Hippocampal formation (tissue), 2 donors: ENCODE measurements at places on chromosomes 2 and 18.

GRCh38 chr18:6106091-6106685, 210.9 kb upstream of the TMEM200C start:
- DNase-seq: peak; percentile 57

GRCh38 chr2:36403675-36404230, 48.2 kb downstream of the CRIM1 start:
- DNase-seq: no peak

DNA sequence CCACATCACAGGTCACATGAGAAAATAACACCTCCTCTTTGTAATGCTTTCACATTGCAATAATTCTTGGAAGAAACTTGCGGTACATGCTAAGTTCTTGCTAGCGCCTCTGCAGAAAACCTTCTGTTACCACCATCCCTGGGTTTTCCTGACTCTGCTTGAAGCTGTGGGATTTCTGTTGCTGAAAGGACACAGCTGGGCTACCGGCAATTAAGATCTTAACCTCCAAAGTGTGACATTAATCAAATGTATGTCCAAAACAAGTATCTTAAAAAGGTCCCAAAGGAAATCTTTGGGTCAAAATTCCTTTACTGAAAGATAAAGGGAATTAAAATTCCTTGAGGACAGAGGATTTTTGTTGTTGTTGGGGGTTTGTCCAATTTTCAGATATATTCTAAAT, 7.5 kb downstream of the CCBE1 start:
- DNase-seq: no peak

DNA sequence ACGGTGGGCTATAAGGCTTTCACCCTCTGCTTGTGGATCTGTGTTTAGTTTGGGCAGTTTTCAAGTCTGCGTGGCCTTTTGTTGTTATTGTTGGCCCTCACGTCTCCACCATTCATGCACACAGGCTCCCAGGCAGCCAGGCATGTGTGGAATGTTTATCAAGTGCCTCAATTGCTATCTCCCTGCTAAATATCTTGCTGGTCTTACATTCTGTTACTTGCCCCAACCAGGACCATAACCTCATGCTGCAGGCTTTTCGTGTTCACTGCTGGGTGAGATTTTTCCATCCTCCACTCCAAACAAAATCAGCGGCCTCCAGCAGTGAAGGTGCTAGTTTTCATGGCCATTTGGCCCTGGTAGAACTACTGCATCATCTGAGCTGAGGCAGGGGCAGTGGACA, 63.0 kb upstream of the DSC1 start:
- no peak for DNase-seq

- DNase-seq: no peak
Observed at GRCh38 chr18:65737471-65737955, 13.3 kb upstream of the CDH7 start.

DNA sequence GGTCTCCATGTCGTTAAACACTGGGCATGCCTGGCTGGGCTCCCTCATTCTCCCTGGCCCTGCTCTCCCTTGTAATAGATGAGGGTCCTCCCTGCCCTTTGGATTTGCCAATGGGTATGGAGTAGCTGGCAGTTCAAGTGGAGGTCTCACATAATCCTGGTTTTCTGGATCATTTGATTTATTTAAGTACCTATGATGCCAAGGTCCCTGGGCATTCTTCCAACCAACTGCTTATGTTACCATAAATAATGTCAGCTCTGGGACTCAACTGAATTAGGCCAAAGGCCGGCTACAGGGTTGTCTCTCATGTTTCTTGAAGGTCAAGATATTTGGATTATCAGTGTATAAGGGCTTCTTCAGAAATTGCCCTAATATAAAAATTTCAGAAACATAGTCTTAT, 104.9 kb upstream of the LYPD6 start:
- no peak for DNase-seq

DNA sequence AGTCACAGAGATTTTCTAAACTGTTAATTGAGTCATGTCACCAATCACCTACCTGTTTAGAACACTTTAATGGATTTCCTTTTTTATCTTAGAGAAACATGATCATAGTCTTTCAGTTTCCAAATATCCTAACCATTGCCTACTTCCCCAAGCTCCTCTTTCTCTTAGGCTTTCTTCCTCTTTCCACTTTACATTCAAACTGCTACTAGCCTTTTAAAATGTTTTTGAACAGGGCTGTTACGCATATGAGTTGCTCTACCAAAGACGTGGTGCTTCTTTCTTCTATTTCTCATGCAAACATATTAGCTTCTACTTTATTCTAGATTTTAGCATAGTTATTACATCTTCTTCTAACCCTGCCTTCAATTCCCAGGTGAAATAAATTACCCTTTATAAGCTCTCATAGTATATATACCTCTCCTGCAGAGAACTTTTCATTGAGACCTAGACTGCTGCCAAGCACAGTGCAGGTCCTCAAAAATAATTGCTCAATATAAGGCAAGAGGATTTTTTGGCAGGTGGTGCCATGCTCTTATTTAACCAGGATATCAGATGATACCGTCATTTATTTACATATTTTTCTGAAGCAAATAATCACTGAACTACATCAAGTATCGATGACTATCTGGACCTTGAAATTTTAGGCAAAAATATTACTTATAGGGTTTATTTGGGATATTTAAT, 937.1 kb downstream of the TSN start:
- DNase-seq: no peak

DNA sequence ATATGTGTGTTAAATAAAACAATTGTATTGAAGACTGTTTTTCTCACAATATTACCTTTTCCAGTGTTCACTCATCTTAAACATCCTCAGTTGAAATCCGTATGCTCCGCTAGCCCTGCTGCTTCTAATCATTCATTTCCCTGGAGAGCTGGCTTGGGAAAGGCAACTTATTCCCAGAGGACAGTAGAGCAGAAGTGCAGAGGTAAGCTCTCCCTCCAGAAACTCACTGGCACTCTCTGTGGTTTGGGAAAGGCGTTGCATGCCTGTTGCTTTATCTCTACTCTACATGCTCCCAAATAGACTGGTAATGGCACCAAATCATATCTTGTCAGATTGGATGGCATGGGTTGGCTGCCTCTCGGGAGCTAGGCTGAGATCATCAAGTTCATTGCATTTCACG, 117.1 kb upstream of the BOD1L2 start:
- DNase-seq: no peak

DNA sequence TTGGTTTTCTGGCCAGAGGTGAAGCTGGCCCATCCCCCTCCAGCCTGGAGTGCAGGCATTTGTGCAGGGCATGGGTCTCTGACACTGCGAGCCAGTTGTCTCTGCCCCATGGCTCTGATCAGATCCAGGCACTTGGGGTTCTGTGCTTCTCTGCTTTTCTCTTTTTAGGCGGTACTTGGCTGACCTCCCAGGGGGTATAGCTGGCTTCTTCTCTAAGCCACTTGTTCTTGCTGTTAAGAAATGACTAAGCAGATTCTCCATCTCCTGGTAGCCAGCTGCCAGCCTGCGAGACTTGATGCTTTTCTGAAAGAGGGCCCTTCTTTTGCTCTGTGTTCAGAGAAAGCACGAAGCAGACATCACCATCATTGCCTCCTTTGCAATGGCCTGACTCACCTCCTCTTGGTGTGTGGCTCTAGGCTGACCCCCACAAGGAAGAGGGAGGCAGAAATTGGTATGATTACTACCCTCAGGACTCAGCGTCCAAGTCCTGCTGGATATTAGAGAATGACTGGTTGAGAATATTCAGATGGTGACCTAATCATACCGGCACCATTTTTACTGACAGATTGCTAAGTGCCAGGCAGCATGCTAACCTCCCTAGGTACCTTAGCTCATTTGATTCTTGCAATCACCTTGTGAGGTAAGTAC, 32.7 kb downstream of the TNP1 start:
- DNase-seq: no peak

DNA sequence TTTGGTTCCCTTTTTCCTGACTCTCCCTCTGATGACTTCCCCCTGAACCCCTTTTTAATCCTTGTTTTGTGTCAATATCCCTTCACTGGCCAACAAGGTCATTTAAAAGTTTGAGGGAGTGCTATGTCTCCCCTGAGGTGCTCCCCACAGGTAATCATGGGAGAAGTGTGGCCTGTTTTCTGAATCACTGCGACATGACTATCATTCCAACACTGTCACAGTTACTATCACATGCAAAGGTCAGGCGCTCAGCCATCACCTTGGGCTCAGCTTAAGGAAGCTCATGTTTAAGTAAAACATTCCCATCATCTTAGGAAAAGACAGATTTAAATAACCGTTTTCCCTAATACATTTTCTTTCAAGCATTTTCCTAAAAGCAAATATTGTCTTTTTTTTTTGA, 20.9 kb upstream of the ACAA2 start:
- DNase-seq: no peak

DNA sequence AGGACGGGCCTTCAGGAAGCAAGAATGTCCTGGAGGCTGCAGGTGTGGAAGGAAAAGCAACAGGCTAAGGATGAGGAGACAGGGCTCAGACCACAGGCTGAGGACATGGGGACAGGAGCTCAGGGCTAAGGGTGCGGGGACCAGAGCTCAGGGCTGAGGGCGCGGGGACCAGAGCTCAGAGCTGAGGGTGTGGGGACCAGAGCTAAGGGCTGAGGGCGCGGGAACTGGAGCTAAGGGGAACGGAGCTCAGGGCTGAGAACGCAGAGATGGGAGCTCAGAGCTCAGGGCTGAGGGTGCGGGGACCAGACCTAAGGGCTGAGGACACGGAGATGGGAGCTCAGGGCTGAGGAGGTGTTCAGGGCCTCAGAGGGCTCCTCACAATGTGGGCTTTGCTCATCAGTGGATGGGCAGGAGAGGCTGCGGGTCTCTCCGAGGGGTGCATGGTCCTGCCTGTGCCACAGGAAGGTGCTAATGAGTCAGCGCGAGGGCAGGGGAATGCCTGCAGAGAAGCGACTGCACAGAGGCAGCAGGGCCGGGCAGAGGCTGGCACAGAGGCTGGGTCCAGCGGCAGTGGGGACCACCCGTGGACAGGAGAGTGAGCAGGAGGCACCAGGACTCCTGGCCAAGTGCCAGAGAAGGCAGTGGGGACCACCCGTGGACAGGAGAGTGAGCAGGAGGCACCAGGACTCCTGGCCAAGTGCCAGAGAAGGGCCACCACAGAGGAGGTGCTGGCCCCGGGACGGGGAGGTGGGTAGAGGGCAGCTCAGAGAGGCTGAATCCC, 271.7 kb downstream of the TWIST2 start:
- no peak for DNase-seq

- DNase-seq: no peak
Observed at GRCh38 chr2:233265899-233266431, 14.5 kb downstream of the ATG16L1 start.

DNA sequence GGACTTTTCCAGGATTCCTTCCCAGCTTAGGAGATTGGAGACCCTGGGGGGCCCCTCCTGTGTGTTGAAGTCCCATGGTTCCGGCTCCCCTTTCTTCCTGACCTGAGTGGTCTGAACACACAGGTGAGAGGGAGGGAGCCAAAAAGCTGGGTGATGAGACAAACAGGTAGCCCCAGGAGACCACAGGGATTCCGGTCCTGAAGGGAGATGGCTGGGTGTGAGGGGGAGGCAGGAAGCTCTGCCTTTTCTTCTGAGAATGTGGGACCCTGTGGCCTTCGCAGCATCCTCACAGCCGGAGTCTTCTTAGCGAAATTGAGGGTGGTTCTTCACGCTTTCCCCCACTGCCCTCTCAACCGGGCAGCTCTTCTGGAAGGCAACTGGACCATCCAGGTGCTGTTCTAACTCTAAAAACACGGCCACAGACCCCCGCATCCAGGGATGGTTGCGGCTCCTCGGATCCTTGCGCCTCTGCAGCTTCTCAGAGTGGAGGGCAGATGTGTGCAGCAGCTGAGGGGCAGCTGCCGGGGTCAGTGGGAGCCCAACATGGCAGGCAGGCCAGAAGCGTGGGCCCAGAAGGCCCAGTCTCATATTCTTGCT, 4.4 kb downstream of the SLC66A3 start:
- DNase-seq: no peak

GRCh38 chr18:13541621-13542519, 184.5 kb downstream of the FAM210A start:
- no peak for DNase-seq

DNA sequence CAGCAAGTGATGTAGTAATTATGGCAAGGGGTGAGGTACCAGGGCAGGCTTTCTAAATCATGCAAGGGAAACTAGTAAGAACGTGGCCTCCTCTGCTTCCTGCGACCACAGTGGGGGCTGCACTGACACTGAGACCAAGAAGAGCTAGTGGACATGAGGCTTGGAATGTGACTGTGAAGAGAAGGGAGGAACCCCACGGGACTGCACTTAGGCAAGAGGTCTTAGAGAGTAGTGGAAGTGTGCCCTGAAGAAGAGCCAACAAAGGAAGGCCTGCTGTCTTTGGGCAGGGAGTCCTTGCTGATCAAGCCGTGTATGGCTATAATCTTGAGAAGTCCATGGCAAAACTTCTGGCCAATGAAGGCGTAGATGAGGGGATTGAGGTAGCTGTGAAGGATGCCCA, 8.9 kb upstream of the RUFY4 start:
- no peak for DNase-seq

DNA sequence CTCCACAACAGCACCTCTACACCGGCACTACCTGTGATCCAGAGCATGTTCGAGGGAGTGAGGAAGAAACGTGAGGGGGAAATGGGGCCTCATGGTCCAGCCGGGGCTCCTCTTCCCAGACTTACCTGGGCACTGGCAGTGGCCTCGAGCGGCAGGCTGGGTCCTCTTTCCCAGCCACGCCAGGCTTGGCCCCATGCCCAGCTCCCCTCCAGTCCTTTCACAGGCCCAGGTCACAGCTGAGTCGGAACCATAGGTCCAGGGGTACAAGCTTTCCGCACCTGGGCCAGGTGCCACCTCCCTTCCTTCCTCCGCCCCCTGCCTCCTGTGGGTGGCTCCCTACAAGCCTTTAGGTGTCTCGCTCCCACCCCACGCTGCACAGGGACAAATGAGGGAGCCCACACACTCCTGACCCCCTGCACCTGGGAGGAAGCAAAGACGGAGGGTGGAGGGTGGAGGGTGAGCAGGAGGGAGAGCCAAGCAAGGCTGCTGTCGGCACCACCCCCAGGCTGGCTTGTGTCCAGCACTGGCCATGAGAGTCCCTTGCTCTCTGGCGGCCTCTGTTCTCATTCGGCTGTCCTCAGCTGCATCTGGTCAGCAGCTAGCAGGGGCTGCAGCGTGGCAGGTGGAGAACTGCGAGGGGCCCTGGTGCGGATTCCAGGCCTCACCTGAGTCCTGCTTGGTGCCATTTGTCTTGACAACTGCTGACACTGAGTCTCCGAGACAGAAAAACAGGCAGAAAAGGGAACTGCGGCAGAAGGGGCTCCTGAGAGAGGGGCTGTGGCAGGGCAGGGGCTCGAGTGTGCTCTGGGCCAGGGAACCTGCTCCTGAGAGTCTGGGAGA, 26.8 kb downstream of the ADRA2B start:
- DNase-seq: no peak

DNA sequence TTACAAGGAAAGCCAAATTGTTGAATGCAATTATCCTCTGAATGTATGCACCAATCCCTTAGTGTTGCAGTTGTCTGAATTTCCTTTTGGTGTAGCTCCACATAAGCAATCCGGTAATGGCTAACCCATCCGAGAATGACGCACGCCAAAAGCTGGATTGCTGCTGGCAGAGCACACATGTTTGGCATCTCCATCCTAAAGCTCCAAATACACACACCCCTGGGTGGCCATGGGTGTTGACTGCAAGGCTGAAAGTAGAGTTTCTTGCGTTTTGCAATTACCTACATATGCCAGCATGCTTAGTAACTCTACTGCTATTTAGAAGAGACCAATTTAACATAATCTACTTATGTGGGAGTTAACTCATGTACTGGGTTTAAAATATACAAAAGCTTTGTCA, 53.1 kb downstream of the KCTD1 start:
- no peak for DNase-seq

- DNase-seq: no peak
Observed at GRCh38 chr18:22034276-22034675, 135.1 kb upstream of the GATA6 start.

GRCh38 chr2:96175951-96176350, 30.7 kb upstream of the DUSP2 start:
- DNase-seq: no peak
